Omental fat pad (tissue), 4 donors: ENCODE measurements at places on chromosomes 7 and 10. TPM values are rescaled to one million over a fixed set of nuclear protein-coding genes. Genes with fewer than 3 reads are reported as not detected.

Gene TAS2R5
- total RNA-seq = 4.6 TPM

Gene TMEM273
- total RNA-seq = 22.1 TPM

Gene LBX1
- not detected for total RNA-seq

Gene ZNF786
- total RNA-seq = 6.0 TPM

Gene KCNIP2
- total RNA-seq = 252 TPM

Gene PRPF18
- total RNA-seq = 28.5 TPM

- no peak for DNase-seq
Observed at GRCh38 chr7:158766570-158767281, 62.1 kb upstream of the NCAPG2 start.

- no peak for DNase-seq
Observed at GRCh38 chr10:130454543-130455000, 318.4 kb downstream of the GLRX3 start.

DNA sequence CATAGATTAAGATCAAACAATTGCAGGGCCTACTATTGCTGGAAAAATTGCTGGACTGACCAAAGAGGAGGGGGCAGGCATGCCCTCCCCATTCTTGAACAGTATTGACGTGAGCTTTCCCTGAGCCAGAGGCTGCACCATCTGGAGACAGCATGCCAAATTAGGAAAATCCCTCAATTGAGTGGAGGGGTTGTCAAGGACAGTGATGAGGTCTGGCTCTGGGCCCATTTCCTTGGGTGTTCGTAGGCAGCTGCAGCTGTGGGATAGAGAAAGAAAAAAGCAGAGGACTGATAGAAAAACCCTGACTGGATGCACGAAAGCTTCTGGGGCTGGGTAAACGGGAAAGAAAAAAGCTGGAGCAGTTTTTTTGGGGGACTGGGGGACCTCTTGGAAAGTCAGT lies 22.8 kb upstream of the ORC5 start:
- no peak for DNase-seq

DNA sequence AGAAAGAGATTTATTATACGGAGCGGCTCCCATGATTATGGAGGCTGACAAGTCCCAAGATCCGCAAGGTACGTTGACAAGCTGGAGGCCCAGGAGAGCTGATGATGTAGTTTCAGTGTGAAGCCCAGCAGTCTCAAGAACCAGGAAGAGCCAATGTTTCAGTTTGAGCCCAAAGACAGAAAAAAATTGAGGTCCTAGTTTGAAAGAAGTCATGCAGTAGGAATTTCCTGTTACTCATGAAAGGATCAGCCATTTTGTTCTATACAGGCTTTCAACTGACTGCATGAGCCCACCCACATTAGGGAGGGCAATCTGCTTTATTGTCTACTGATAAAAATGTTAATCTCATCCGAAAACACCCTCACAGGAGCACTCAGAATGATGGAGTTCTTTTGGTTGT lies 51.5 kb downstream of the CCDC71L start:
- DNase-seq = no peak

DNA sequence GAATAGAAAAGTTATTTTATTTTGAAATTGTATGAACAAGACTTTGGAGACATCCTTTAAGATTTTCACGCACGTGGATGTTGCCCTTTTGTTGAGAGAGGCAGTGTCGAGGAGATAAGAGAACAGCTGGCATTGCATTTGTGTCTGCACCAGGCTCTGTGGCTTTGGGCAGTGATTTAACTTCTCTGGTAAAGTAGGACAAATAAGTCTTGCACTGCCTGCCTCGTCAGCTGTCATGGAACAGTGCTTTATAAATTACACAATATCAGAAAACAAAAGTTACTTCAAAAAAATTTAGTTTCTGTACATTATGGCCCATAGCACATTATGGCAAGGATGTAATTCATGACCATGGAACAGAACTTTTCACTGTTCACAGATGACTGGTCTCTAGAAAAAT lies 20.1 kb downstream of the SNX10 start:
- DNase-seq = no peak

GRCh38 chr10:129892548-129893052 lies 71.5 kb downstream of the EBF3 start:
- no peak for DNase-seq

DNA sequence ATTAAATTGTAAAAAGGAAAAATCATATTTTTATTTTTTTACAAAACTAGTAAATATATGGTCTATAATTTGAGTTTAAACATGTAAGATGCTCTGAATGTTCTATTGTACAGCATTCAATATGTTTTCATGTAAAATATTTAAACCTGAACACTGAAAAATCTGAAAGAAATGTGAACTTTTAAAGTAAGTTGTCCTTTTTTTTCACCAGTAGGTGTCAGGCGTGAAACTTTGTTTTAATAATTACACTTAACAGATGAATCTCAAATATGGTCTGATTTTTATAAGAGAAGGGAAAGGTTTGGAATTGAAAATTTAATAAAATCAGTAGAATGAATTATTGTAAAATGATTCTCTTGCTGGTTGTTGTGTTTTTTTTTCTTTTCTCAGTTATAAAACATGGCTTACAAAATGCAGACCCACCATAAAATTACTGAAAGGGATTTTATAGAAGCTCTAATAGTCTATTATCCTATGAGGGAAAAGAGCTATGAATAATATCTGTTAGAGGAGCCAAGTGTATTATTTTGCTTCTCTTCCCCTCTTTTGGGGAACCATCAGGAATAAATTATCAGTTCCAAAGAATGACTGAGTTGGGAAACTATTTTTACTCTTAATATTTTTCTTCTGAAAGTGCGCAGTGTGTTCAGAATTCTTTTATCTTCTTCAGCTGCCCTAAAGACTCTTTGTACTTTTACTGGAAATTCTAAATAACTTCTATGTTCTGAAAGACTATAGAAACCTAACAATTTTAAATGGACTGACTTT lies 217.7 kb upstream of the FZD1 start:
- DNase-seq = no peak

- DNase-seq = no peak
Observed at GRCh38 chr7:79822620-79823240, 311.9 kb upstream of the GNAI1 start.

- DNase-seq = no peak
Observed at GRCh38 chr10:132619927-132620326, 82.3 kb downstream of the INPP5A start.

GRCh38 chr7:44561962-44562621 lies 11.6 kb downstream of the DDX56 start:
- DNase-seq = no peak
